AML-193 (cell line): ENCODE measurements at places on chromosomes 11 and 22.

DNA sequence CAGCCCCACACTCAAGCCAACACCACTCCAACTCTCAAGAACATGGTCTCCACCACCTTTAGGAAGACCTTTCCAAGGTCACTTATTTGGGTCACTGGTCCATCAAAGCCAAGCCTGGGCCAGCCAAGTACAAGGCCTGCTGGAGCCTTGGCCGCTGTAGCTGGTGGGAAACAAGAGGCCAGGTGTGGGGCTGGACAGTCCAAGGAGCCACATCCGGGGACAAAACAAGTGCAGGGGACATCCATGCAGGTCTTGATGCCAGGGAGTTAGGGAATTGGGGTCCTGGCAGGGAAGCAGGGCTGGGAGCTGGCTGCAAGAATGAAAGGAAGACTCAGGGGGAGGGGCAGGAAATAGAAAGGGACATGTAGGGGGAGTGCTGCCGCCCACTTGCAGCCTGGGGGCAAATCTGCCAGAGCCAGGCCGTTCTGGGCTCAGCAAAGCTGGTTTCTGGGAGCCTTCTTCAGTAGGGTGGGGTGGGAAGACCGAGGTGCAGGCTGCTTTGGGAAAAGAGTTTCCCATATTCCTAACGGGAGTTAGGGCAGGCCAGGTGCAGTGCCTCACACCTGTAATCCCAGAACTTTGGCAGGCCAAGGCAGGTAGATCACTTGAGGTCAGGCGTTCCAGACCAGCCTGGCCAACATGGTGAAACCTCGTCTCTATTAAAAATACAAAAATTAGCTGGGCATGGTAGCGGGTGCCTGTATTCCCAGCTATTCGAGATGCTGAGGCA is 69.5 kb upstream of the ATXN10 start:
- no peak for DNase-seq

DNA sequence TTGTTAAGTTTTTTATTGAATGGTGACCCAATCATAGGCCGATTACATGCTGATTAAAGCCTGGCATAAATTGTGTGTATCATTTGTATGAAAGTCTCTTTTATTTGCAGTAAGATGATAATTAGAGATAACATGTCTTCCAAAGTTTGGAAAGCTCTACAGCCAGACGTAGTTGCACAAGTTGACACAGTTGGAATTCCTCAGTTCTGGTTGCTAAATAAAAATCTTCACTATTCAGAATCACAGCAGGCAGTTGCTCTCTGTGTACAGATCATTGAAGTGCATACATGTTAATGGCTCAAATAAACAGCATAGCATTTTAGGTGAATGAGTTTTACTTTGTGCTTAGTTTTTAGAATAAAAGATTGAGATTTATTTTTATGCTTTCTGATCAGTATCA is 69.5 kb downstream of the ARHGAP42 start:
- DNase-seq, result no peak

GRCh38 chr22:50085211-50085972 is at the start of gene MLC1:
MLC1 (minus strand) TSS chr22:50085426; CDS start chr22:50084902, 524 bp downstream.
- peak; percentile 90 for DNase-seq

DNA sequence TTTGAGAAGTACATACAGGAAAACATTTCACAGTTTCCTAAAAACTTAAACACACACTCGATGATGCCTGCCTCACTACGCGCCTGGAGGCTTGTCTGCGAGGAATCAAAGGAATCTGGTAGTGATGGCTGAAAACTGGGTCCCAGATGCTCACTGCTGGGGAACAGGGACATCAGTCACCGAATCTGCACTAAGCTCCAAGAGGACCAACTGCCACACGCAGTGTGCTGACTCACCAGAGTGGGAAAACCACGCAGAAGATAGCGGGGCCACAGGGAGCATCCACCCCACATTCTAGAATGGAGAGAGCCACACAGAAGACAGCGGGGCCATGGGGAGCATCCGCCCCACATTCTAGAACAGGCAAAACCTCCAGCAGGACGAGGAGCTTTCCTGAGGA is 24.3 kb upstream of the MOB2 start:
- DNase-seq, result no peak

DNA sequence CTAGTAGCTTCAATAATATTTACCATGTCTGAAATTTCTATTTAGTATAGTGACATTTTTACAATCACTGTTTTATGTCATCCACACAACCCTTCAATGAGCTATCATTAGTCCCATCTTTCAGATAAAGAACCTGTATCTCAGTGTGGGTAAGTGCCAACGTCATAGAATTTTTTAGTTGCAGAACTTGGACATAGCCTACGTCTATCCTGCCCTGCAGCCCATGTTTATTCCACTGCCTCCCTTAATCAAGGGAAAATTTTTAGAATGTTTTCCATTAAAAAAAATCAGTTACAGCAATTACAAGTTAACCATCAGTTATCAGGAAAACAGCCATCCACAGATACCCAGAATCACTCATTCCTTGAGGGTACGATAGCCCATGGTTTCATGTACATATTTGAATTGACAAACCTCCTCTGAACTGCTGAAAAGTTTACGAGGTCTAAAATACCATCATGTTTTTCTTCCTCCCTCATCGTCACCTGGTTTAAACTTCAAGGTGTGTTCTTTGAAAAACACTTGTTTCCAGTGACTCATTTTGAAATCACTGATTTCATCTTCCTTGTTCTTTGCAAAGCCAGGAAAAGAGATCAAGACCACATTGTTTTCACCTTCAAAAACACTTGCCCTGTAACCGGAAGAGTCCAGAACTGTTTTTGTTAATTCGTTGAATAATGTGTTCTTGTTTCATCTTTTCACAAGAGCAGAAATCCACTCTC is 100.9 kb downstream of the FAM76B start:
- no peak for DNase-seq

- no peak for DNase-seq
Measured at GRCh38 chr22:39699631-39700360, 129.2 kb downstream of the CACNA1I start.

- no peak for DNase-seq
Measured at GRCh38 chr11:12556155-12556554, 118.1 kb upstream of the TEAD1 start.

DNA sequence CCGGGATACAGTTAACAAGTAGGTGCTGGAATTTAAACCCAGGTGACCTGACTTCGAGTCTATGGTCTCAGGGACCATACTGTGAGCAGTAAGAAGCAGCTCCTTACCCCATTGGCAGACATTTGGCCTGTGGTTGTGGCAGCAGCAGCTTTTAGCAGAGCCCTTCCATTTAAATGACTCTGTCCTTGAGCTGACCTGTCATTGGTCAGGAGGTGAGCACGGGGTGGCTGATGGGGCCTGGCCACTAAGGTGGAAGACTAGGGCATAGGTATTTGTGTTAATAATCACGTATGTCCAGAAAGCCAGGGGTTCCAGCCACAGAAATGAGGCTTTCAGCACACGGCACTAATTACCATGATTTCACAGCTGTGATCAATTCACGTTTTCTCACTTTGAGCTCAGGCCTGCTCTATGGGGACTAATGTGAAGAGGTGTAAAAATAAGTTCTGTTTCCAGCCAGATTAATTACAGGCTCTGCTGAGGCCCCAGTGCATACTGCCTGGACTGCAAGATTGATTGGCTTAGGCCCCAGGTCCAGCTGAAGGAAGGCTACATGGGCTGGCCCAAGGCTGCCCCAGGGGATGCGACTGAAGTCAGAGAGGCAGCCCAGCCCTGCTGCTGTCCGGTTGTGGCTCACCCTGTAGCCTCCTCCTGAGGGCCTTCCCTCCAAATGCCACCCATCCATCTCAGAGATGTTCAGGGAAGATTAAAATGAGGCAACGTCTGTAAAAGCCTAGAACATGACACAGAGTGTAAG is 76.0 kb downstream of the FDX1 start:
- DNase-seq, result no peak

GRCh38 chr11:2142762-2143202 is 3.6 kb upstream of the IGF2 start:
- no peak for DNase-seq

DNA sequence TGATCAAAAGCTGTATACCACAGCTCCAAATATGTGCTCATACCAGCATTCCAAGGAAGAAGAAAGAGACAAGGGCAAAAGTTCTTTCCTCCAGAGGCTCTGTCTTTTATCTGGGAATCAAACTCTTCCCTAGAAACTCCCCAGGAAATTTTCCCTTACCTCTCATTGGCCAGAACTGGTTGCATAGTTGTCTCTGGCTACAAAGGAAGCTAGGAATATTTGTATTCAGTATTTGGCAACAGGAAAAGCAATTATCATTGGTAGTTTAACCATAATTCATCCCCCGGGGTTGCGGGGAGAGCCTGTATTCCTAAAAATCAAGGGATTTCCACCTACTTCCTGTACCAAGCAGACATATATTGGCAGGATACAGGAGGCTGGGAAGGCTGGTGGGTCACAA is 10.5 kb upstream of the ZFTA start:
- DNase-seq, result no peak

- no peak for DNase-seq
Measured at GRCh38 chr11:23405350-23405937, 545.2 kb upstream of the CCDC179 start.

DNA sequence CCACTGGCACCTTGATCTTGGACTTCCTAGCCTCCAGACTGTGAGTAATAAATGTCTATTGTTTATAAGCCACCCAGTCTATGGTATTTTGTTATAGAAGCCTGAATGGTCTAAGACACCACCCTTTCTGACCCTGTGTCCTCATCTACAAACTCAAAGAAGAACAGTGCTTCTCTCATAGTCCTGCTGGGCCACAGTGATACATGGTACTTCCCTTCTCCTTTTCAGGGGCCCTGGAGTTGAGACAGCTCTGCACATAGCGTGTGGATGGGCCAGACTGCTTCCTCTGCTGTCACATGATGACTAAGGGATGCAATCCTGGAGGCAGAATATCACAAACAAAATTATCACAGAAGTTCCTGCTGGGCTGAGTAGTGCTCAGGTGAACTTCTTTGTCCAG is 5.0 kb downstream of the KCNJ11 start:
- no peak for DNase-seq

DNA sequence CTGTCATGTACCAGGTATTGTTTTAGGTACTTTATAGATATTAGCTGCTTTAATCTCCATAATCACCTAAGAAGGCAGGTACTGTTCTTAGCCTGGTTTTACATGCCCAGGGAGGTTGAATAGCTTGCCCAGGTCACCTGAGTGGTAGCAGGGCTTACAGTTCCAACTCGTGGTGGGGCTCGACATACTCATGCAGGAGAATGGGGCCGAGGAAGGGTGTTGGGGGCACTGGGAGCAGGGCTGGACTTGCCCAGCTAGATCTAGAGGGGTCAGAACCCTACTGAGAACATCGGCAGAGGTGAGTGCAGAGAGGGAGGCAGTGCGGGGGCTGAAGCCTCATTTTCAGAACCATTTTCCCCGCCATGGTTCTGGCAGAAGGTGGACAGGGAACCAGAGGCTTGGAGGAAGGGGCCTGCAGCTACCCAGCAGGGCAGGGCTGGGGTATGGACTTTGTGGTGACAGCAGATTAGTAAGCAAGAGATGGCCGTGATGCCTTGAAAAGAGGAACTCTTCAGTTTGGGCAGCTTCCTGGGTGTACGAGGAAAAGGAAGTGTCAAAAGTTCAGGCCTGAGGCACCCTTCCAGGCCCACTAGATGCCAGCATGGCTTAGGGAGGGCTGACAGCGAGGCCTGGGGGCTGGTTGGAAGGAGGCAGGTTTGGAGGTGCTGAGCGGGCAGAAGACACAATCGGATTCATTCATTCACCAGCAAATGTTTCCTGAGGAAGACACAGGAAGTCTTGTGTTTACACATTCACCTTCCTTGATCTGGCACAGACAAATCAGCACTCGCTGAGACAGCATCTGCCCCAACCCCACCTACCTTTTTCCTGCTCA is 54.7 kb upstream of the LYVE1 start:
- DNase-seq, result peak; percentile 93

GRCh38 chr11:34609850-34610249 is 11.0 kb upstream of the EHF start:
- DNase-seq, result no peak

- no peak for DNase-seq
Measured at GRCh38 chr11:62823677-62824076, 8.2 kb downstream of the STX5 start.

- no peak for DNase-seq
Measured at GRCh38 chr22:43171607-43172006, 15.3 kb downstream of the TTLL12 start.

DNA sequence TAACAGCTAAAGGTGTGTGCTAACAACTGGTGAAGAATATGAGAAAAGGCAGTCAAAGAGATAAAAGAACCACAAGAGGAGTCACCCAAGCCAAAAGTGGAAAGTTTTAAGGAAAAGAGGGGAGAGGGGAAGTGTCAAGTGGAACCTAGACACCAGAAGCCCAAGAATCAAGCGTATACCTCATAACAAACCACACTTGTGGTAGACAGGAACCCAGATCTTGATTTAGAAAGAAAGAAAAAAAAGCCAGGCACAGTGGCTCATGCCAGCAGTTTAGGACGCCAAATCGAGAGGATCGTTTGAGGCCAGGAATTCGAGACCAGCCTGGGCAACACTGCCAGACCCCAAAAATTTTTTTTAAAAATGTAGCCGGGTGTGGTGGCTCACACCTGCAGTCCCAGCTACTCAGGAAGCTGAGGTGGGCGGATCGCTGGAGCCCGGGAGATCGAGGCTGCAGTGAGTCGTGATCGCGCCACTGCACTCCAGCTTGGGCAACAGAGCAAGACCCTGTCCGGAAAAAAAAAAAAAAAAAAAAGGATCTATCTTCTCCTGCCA is 877 bp downstream of the SLC25A17 start:
- DNase-seq, result peak; percentile 4

DNA sequence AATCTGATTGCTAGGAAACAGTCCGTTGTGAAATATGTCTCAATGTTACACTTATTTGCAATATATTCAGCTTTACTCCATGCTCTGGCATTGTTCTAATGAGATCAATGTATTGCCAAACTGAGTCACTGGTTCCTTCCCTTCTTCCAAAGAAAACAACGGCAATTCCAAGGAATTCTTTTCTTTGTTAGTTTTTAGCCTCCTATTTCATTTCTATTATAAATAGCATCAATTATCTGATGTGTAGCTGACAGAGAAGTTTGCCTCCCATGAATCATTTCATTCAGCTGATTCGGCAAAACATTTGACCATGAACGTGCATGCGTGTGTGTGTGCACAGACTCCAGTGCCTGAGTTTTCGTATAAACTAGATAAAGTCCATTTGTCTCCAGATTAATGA is 346.8 kb downstream of the ETS1 start:
- no peak for DNase-seq

DNA sequence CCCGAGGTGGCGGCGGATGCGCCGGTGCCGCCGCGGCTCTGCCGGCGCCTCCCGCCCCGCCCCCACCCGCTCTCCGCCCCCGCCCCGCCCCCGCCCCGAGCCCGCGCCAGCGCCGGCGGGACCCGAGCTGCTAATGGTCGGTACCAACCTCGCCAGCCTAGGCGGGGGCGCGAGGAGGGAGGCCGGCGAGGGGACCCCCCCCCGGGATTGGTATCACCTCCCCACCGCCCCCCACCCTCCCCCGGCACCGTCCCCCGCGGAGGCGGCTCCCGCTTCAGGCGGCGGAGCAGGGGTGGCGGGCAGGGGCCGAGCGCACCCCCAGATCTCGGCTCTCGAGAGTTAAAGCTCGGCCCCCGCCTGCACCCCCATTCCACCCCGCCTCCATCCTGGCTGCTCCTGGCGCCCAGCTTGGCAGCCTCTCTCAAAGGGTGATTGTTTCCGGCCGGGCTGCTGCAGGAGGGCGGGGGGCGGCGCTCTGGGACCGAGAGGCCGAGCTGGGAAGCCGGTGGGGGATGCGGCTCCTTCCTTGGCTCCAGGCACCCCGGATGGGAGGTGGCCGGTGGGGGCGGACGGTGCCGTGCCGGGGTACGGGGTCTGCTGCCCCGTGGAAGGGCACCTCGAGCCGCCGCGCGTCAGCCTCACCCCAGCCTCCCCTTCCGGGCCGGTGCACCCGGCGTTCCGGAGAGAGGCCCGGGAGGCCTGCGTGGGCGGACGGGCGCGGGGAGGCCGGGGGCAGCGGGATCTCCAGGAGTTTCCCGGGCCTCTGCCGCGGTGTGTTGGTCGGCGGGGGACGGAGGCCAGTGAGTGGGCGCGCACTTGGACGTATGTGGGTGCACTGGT is at the start of gene B3GAT1:
Gene B3GAT1, minus strand, starts transcription at position 40 of the 840 bp plus-strand sequence. CDS start 24,583 bp downstream, outside the sequence.
- no peak for DNase-seq
